ENCODE measurements at places on chromosomes 7 and 10.

- no peak for DNase-seq
Observed at GRCh38 chr10:102123223-102123622, 3.1 kb upstream of the LDB1 start.

GRCh38 chr10:122352817-122353525 lies 21.5 kb upstream of the PLEKHA1 start:
- no peak for DNase-seq

GRCh38 chr10:122543676-122544445 lies 16.7 kb upstream of the DMBT1 start:
- DNase-seq, result no peak

DNA sequence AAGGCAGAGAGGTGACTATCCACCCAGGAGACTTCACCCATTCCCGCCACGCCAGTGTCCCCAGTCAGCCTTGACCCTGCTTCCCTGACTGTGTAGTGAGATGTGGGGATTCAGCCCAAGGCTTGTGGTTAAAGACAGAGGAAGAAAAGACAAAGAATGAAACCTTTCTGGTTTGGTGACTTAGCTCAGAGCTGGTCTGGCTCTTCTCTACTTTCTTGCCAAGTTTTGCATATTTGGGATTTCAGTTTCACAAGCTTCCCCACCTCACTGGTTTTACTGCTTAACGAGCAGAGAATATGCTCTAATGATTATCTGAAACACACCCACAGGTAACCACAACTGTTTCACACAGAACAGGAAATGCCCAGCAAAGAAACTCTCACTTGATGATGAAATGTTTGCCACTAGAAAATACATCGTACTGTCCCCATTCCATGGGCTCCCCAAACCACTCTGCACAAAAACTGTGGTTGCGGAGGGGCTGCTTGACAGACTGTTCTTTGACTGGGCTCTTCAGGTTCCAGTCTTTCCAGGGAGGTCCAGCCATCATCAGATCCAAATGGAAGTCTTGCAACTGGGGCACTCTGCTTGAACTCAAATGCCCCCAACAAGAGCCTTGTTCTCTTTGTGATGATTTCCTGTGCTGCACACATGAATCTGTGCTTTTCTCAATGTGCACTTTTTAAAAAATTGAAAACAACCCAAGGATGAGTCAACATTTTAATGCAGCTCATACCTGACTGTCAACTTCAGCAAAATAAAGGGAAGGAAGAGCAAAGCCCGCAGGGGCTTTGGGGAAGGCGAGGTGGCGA lies 95.5 kb downstream of the CTBP2 start:
- no peak for DNase-seq
